Myocyte (in vitro differentiated cells): ENCODE measurements at places on chromosomes 3 and 15. TPM values are rescaled to one million over a fixed set of nuclear protein-coding genes. Genes with fewer than 3 reads are reported as not detected.

DNA sequence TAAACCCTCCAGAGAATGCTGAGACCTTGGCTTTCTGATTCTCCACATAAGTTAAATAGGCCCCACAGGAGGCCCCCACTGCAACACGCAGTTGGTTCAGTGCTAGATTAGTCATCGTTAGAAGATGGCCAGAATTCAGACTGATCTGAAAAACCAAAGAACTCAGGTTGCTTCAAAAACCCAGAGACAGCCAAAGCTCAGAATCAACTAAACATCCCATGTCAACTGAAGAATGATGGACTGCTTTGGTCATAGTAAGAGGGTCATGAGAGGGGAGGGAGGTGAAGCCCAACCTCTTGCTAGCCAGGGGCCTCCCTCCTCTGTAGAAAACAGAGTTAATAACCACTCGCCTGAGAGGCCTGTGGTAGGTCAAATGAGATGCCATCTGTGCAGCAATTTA, 93.1 kb downstream of the AKAP13 start:
- no peak for DNase-seq

DNA sequence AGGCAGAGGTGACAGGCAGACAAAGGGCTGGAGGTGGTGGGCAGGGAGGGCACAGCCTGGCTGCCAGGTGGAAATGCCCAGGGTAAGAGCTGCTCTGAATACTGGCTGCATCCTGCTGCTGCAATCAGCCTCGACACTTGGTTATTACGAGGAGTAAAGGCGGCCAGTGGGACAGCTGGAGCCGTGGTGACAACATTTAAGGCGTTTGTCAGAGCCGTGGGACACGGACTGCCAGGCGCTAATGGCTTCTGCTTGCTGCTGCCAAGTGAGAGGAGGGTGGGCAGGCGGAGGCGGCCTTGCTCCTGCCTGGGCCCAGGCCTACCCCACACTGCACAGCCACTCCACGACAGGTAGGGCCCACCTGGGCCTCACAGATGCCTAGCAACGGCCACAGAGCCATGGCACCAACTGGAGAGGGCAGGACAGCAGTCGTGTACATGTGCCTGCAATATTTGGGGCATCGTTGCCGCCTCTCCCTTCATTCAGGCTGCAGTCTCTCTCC, 49.2 kb upstream of the TMEM115 start:
- no peak for DNase-seq

Gene NECTIN3
- 24.1 and 34.4 TPM in 2 replicates for total RNA-seq

DNA sequence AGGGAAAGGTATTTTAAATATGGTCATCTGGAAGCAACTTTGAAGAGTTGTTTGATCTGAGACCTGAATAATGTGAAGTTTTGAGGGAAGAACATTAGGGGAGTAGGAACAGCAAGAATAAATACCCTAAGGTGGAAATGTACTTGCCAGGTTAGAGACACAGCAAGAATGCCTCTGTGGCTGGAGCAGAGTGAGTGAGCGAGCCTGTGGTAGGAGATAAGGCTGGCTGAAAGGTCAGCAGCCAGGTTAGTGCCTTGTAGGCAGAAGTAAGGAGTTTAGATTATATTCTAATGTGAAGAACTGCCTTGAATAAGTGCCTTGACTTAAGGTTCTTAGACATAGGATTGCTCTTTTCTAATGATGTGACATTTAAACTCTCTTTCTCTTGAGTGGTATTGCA, 18.3 kb downstream of the LRRC49 start:
- DNase-seq = no peak

Gene PARP9
- total RNA-seq = 20.3 and 28.6 TPM in 2 replicates

Gene PLOD2
- total RNA-seq = 71.0 and 77.1 TPM in 2 replicates

Gene TRH
- not detected in 2 replicates for total RNA-seq

Gene XCR1
- not detected in 2 replicates for total RNA-seq

Gene STRC
- 0.08 TPM in 1 of 2 replicates, not detected in the other for total RNA-seq

- DNase-seq = no peak
Measured at GRCh38 chr3:148829926-148830325, 2.3 kb downstream of the CPB1 start.

GRCh38 chr15:57635300-57635909, 43.7 kb downstream of the MYZAP start:
- peak; percentile 24 for DNase-seq

GRCh38 chr3:112794622-112795172, 52.0 kb downstream of the CD200R1L start:
- DNase-seq = no peak

Gene CCR8
- total RNA-seq = not detected in 2 replicates

GRCh38 chr15:32792436-32792835, 74.6 kb downstream of the GREM1 start:
- no peak for DNase-seq
